ENCODE measurements at places on chromosomes 11 and 22.

DNA sequence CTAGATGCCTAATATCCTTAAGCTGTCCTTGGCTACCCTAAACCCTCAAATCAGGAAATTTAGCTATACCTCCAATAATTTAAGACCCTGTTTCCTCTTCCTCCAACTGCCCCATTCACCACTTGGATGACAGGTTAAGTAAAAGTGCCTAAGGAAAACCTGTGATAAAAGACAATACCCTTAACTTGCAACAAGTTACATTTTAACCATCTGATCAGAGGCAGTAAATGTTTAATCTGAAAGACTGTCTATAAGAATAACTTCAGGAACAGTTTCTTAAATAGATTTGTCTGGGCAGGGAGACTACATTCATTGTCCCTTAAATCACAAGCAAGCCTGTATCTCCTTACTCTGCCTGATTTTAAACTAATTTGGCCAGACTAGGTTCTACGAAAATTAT, 129.1 kb downstream of the APOL5 start:
- no peak for DNase-seq

DNA sequence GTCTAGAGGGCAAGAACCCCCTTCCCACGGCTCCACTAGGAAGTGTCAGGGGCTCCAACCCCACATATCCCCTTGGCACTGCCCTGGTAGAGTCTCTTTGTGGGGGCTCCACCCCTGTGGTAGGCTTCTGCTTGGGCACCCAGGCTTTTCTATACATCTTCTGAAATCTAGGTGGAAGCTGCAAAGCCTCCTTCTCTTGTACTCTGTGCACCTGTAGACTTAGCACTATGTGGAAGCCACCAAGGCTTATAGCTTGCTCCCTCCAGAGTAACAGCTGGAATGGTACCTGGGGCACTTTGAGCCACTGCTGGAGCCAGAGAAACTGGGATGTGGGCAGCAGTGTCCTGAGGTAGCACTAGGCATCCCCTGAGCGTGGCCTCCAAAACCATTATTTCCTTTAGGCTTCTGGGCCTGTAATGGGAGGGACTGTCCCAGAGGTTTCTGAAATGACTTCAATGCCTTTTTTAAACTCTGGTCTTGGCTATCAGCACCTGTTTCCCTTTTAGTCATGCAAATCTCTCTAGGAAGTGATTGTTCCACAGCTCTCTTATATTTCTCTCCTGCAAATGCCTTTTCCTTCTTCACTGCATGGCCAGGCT, 68.4 kb downstream of the TRAF6 start:
- DNase-seq: no peak

DNA sequence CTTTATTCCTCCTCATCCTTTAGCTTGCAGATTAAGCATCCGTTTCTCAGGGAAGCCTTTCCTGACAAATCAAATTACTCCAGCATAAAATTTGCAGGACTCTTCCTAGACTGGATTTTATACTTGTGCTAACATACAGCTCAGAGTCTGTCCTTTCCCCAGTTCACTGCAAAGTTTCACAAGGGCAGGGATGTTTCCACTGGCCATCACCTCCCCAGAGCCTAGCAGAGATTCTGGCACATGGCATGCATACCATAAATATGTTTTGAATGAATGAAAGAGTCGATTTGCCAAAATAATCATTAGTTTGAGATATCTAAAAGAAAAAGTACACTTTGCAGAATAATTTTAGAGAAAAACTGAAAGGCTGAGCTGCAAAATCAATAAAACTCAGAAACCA, 10.6 kb downstream of the MSANTD4 start:
- DNase-seq: no peak

- no peak for DNase-seq
Measured at GRCh38 chr22:37302674-37303555, 20.6 kb downstream of the CYTH4 start.
